ENCODE measurements at places on chromosomes 16 and 17. TPM values are rescaled to one million over a fixed set of nuclear protein-coding genes. Genes with fewer than 3 reads are reported as not detected.

- H3K27me3 ChIP-seq, result peaks cover 1% of the 10 kb centered on the region
- no peaks in the 10 kb centered on the region for H3K36me3 ChIP-seq
- DNase-seq, result no peak
- H3K4me1 ChIP-seq, result peaks cover 16% of the 10 kb centered on the region
- no peak overlapping the region for H3K27ac ChIP-seq
Measured at GRCh38 chr17:57040571-57040970, 44.5 kb upstream of the AKAP1 start.

Gene CES3
- 2.3 TPM for total RNA-seq

DNA sequence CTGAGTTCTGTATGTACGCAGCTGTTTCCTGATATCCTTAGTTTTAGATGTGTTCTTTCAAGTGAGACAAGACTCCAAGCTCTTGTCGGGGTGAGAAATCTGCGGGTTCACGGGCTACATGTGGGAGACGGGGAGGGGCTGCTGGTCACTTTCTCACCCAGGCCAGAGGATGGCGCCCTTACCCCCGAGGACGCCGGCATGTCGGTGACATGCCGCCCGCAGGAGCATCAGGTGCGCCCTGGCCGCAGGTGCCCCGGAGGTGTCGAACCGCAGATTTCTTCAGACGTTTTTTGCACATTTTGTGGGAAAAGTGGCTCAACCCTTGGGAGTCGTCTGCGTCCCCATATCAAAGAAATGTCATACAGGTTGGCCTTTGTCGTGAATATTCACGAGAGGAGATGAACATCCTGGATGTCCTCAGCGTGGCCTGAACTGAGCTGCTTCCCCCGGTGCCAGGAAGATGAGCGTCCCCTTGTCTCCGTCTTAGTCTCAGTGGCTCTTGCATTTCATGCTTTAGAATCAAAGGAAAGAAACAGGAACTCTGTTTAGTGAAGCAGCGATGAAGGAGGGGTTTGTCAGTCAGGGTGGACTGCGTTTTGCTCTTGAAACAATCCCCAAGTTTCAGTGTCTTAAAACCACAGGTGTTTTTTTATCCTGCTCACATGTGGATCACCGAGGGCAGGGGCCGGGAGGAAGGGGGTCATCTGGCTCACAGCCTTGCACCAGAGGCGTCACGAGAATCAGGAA, 75.4 kb upstream of the ZNF750 start:
- no peak overlapping the region for H3K4me3 ChIP-seq
- H3K27ac ChIP-seq, result no peak overlapping the region
- H3K4me1 ChIP-seq, result no peaks in the 10 kb centered on the region
- DNase-seq, result no peak
- H3K36me3 ChIP-seq, result peaks cover 16% of the 10 kb centered on the region
- H3K27me3 ChIP-seq, result no peaks in the 10 kb centered on the region

DNA sequence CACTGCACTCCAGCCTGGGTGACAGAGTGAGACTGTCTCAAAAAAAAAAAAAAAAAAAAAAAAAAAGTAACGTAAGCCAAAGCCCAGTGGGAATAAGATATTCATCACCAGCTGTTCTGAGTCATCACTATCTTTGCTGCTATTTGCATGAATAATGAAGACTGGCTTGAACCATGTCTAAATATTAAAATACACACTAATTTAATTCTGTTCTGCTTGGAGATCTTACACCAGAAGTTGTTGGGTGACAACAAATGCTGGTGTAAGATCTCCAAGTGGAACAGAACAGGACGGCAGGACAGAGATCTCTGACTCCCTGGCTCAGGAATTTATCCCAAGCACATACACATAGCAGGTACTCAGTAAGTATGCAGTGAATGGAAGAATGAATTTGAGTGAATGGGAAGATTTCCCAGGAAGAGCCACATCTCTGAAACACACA, 19.6 kb downstream of the DNAH17 start:
- peaks cover 32% of the 10 kb centered on the region for H3K4me1 ChIP-seq
- H3K27ac ChIP-seq, result peak overlapping the region; percentile 31
- DNase-seq, result no peak
- H3K36me3 ChIP-seq, result no peaks in the 10 kb centered on the region
- no peaks in the 10 kb centered on the region for H3K27me3 ChIP-seq

- no peaks in the 10 kb centered on the region for H3K27me3 ChIP-seq
- DNase-seq, result no peak
- no peaks in the 10 kb centered on the region for H3K4me1 ChIP-seq
- no peak overlapping the region for H3K27ac ChIP-seq
Measured at GRCh38 chr16:78962457-78962929, 638.0 kb downstream of the MAF start.

Gene YPEL2
- 8.5 TPM for total RNA-seq

- H3K27me3 ChIP-seq, result no peaks in the 10 kb centered on the region
- H3K36me3 ChIP-seq, result no peaks in the 10 kb centered on the region
- H3K4me1 ChIP-seq, result no peaks in the 10 kb centered on the region
- H3K4me3 ChIP-seq, result no peak overlapping the region
- H3K27ac ChIP-seq, result no peak overlapping the region
- no peak for DNase-seq
Measured at GRCh38 chr17:12230481-12231354, 210.0 kb downstream of the MAP2K4 start.

Gene MYH1
- not detected for total RNA-seq

- H3K4me1 ChIP-seq, result no peaks in the 10 kb centered on the region
- H3K4me3 ChIP-seq, result no peak overlapping the region
- DNase-seq, result no peak
Measured at GRCh38 chr17:81277421-81277820, 17.7 kb downstream of the SLC38A10 start.

- no peaks in the 10 kb centered on the region for H3K27me3 ChIP-seq
- no peak for DNase-seq
- H3K4me3 ChIP-seq, result no peak overlapping the region
- no peaks in the 10 kb centered on the region for H3K36me3 ChIP-seq
- H3K4me1 ChIP-seq, result peaks cover 26% of the 10 kb centered on the region
Measured at GRCh38 chr16:69195369-69196029, 8.5 kb downstream of the SNTB2 start.

Gene EPOP
- 37.8 TPM for total RNA-seq

GRCh38 chr17:44926821-44927525, 11.7 kb upstream of the GFAP start:
- H3K27me3 ChIP-seq, result peaks cover 4% of the 10 kb centered on the region
- H3K4me3 ChIP-seq, result no peak overlapping the region
- DNase-seq, result no peak
- peaks cover 42% of the 10 kb centered on the region for H3K36me3 ChIP-seq

DNA sequence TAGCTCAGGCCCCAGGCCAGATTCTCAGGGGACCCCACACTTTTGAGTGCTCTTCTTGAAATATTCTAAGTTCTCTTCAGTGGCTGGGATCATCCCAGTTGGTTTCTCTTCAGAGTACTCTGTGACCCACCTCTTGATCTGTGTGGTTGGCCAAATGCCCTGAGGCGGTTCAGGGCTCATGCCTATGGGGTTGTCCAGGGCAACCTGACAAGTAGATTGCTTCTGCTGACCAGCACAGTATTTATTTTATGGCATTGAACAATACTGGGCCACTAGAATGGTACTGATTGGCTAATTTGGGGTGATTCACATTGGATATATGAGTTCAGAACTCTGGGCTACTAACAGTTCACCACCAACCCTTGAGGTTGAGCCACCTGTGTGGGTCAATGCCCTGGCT, 7.4 kb upstream of the GOSR2 start:
- no peaks in the 10 kb centered on the region for H3K4me1 ChIP-seq
- no peaks in the 10 kb centered on the region for H3K36me3 ChIP-seq
- H3K27me3 ChIP-seq, result peaks cover 23% of the 10 kb centered on the region
- no peak overlapping the region for H3K27ac ChIP-seq
- H3K4me3 ChIP-seq, result no peak overlapping the region

- no peaks in the 10 kb centered on the region for H3K36me3 ChIP-seq
- H3K4me3 ChIP-seq, result no peak overlapping the region
- no peak overlapping the region for H3K27ac ChIP-seq
- H3K27me3 ChIP-seq, result no peaks in the 10 kb centered on the region
- no peaks in the 10 kb centered on the region for H3K4me1 ChIP-seq
Measured at GRCh38 chr17:69796078-69796477, 278.9 kb upstream of the KCNJ16 start.

GRCh38 chr17:59762049-59762823, 54.8 kb downstream of the VMP1 start:
- H3K36me3 ChIP-seq, result peaks cover 30% of the 10 kb centered on the region
- DNase-seq, result no peak
- peaks cover 42% of the 10 kb centered on the region for H3K4me1 ChIP-seq
- peak overlapping the region; percentile 76 for H3K27ac ChIP-seq
- H3K27me3 ChIP-seq, result no peaks in the 10 kb centered on the region
- no peak overlapping the region for H3K4me3 ChIP-seq

DNA sequence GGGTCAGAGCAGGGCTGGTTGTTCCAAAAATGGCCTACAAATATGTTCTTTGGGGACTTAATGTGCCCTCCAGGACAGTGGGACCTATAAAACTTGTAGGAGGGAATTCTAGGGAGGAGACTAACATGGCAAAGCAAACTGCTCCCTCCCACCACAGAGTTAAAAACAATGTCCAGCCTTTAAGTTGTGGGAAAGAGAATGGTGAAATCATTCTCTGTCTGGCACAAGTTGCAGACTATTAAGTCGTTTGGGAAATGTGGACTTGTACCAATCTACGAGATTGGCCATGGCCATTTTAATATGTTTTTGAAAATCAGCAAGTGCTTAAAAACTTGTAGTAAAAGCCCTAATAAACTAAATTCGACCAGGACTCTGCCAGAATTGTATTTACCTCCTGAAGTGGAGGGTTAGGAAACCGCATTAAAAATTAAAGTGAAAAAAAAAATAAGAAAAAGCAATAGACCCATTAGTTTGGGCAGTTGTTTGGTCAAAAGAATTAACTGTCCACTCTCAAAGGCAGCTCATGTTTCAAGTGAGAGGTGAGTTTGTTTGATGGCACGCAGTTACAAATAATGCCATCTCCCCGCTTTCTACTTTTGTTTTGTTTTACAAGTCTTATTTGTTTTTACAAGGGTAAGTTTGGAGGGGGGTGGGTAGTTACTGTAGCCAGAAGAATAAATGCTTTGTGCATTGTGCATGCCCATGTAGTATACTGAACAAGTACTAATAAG, 32.4 kb downstream of the ANKFN1 start:
- H3K4me3 ChIP-seq, result no peak overlapping the region
- H3K27me3 ChIP-seq, result peaks cover 3% of the 10 kb centered on the region
- H3K27ac ChIP-seq, result no peak overlapping the region
- no peak for DNase-seq

Gene CD300LB
- not detected for total RNA-seq

GRCh38 chr17:2821868-2822267, 25.6 kb downstream of the RAP1GAP2 start:
- H3K36me3 ChIP-seq, result no peaks in the 10 kb centered on the region
- no peak for DNase-seq
- H3K27ac ChIP-seq, result no peak overlapping the region
- no peaks in the 10 kb centered on the region for H3K4me1 ChIP-seq

DNA sequence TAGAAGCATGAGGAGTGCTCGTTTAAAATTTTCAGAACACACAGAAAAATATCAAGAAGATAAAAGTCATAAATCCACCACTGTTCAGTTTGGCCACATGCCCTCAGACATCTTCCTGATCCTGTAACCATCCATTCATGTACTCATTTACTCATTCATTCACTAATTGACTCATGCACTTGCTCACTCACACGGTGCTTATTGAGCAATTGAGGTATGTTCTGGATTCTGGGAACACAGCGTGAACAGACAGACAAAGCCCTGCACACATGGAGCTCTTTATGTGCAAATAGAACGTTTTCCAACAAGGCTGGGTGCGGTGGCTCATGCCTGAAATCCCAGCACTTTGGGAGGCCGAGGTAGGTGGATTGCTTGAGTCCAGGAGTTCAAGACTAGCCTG, 10.2 kb upstream of the NATD1 start:
- no peaks in the 10 kb centered on the region for H3K27me3 ChIP-seq
- no peaks in the 10 kb centered on the region for H3K36me3 ChIP-seq
- H3K4me1 ChIP-seq, result no peaks in the 10 kb centered on the region
- H3K4me3 ChIP-seq, result no peak overlapping the region
- no peak overlapping the region for H3K27ac ChIP-seq

- no peaks in the 10 kb centered on the region for H3K4me1 ChIP-seq
- H3K27ac ChIP-seq, result no peak overlapping the region
- H3K4me3 ChIP-seq, result no peak overlapping the region
- peaks cover 16% of the 10 kb centered on the region for H3K27me3 ChIP-seq
Measured at GRCh38 chr17:36641331-36641876, 40.0 kb downstream of the MRM1 start.

- H3K4me3 ChIP-seq, result no peak overlapping the region
- no peaks in the 10 kb centered on the region for H3K36me3 ChIP-seq
- H3K4me1 ChIP-seq, result peaks cover 43% of the 10 kb centered on the region
- DNase-seq, result no peak
Measured at GRCh38 chr16:11610580-11610979, 23.9 kb upstream of the LITAF start.
